ENCODE measurements at places on chromosomes 3 and 15.

DNA sequence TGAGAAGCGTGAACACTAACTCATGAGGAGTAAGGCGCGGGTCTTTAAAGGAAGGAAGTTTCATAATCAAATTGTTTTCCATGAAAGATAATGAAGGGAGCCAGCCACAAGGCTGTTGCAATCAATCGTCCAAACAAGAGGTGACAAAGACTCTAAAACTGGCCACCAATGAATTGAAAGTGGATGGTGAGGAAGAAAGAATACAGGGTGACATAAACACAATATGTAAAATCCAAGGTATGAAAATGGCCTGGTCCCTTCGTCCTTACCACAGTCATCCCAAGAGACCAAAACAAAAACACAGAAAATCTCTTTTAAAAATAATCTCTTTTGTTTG lies 12.0 kb downstream of the CD86 start:
- no peak for DNase-seq

DNA sequence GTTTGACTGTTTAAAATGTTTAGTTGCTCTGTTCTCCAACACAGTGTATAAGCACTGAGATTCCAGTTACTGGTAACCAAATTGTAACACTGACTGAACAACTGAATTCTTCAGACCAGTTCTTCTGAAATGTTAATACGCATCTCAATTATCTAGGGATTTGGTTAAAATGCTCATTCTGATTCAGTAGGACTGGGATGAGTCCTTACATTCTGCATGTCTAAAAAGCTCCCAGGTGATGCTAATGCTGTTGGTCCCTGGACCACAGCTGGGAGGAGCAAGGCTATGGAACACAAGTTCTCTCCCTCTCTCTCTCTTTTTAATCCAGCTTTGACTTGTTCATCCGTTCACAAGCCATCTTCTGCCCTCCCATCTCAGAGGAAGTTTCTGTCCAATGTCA lies 380.3 kb downstream of the MAGI1 start:
- DNase-seq, result no peak

- DNase-seq, result no peak
Observed at GRCh38 chr3:122247825-122248185, 64.3 kb downstream of the CASR start.

DNA sequence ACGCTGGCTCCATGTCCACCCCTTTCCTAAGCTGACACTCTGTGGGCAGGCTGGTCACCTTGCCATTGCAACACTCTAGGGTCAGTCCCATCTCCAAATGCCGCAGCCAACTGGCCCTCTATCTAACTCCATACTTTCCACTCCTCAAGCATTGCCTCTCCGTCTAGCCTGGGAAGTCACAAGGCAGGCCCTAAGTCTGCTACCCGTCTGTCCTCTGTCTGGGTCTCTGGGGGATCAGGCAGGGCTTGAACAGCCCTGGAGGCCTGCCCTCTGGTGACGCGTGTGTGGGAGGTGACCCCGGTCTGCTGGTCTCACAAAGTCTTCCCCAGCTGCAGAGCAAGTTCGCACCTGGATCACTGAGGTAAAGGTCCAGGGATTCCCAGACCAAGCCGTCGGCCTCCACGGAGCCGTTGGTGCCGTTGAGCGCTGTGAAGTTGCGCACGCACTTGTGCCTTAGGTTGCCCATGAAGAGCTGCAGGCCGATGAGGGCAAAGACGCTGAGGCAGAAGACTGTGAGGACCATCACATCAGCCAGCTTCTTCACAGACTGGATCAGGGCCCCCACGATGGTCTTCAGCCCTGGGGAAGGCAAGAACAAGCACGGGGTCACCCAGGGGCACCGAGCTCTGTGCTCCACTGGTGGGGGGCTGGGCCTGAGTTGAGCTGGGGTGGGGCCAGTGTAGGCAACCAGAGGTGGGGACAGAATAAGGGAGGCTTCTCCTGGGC lies 39.9 kb downstream of the SCN5A start:
- DNase-seq, result no peak

DNA sequence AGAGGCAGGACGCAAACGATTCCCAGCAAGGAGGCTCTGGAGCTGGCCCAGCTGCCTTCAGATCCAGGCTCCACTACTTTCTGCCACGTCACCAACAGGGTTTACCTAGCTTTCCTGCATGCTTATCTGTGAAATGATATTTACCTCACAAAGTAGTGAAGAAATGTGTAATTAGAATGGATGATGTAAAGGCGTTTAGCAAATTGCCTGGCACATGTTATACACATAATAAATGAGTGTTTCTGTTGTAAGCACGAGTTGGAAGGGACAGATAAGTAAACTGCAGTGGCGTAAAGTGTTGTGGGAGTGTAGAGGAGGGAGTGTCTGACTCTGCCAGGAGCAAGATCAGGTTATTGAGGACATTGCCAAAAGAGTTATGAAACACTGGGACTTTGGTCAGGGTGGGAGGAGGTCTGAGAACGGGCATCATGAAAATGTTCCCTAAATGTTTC lies 3.5 kb upstream of the CHAC1 start:
- DNase-seq, result no peak

GRCh38 chr3:100043271-100043670 lies 71.0 kb downstream of the FILIP1L start:
- DNase-seq, result no peak

- no peak for DNase-seq
Observed at GRCh38 chr3:160486459-160486869, 36.9 kb upstream of the TRIM59 start.

GRCh38 chr3:79086514-79086913 lies 681.3 kb downstream of the ROBO1 start:
- peak; percentile 20 for DNase-seq

- no peak for DNase-seq
Observed at GRCh38 chr15:25401501-25401900, 37.3 kb downstream of the UBE3A start.

DNA sequence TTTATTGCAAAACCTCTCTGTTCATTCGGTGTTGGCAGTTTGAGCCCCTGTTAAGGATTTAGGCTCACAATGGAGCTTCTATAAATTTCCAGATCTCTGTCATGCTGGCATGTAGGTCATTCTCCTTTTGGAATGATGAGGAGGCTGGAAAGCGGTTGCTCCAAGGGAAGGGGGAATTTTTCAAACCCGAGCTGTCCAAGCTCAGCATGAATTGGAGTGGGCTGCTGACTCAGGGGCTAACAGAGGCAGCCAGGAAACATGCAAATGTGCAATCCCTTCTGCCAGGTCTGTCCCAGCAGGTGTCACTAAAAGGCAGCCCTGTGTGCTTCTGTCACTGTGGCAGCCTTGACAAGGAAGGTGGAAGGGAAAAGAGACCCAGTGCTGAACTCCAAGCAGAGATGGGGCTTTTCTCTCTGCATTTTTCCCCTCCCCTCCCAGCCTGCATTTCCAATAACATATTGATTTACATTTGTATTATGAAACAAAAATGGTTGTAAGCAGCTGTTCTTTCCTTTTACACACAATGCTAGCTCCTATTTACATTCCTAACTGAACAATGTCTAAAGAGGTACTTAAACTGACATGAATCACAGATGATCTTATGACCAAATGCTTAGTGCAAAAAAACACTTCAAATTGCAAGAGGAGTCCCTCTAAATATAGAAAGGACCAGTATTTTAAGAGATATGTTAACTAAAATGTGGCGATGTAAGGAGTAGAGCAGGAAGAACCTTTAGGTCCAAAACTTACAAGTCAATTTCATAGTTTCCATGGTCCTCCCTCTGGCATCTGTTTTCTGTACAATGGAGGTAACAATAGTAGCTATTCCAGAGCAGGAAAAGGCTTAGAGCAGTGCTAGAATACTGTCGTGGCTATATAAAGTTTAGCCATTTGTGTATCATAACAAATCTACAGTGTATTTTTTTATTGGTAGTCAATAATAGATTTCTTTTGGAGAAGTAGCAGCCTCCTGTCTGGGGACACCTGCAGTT lies 84.5 kb upstream of the ATP10A start:
- no peak for DNase-seq

- no peak for DNase-seq
Observed at GRCh38 chr3:151144760-151145159, 58.3 kb downstream of the GPR171 start.

GRCh38 chr3:138188013-138188730 lies 1.1 kb downstream of the ARMC8 start:
- DNase-seq, result no peak

- DNase-seq, result no peak
Observed at GRCh38 chr15:85934691-85935090, 140.0 kb upstream of the KLHL25 start.

GRCh38 chr3:18425641-18426257 lies 610 bp upstream of the SATB1 start:
- peak; percentile 18 for DNase-seq

DNA sequence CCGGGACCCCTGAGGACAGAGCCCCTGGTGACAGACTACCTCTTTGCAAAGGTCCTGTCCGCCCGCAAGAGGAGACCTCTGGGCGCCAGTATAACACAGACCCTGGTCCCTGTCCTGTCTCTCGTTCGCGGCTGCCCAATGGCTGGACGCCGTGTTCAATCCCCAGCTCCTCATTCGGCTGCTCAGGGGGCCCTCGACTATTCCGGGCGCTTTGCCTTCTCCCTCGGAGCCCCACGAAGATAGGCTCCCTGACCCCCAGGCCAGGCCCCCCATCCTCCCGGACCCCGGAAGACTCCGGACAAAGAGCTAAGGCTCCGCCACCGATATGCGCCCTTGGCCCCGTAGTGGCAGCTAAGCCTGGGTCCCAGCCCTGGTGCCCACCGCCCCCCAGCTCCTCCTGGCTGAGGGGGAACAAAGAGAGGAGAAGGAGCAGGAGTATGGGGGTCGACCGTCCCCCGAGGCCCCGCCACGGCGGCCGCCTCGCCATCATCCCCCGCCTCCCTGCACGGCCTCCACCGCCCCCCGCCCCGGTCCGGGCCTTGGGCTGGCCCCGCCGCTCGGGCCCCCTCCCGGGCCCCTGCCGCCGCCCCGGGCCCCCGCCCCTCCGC lies 437 bp downstream of the CELSR3 start:
- no peak for DNase-seq

GRCh38 chr3:29318251-29318650 lies 37.4 kb downstream of the RBMS3 start:
- DNase-seq, result no peak

DNA sequence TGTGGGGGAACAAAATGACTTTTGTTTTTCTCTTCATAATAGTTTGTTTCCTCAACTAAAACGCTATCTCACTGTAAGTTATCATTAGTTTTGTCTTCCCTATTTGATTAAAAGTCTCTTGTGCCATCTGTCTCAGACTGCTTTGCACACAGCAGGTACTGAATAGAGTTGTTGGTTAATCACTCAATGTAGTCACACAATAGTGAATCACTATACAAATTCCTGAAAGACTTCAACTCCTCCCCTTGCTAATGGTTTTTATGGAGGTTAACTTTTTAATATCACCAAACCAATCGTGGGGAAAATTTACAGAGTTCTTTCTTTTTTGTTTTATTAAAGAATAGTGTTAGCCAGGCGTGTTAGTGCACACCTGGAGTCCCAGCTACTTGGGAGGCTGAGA lies 2.6 kb upstream of the NGLY1 start:
- no peak for DNase-seq

DNA sequence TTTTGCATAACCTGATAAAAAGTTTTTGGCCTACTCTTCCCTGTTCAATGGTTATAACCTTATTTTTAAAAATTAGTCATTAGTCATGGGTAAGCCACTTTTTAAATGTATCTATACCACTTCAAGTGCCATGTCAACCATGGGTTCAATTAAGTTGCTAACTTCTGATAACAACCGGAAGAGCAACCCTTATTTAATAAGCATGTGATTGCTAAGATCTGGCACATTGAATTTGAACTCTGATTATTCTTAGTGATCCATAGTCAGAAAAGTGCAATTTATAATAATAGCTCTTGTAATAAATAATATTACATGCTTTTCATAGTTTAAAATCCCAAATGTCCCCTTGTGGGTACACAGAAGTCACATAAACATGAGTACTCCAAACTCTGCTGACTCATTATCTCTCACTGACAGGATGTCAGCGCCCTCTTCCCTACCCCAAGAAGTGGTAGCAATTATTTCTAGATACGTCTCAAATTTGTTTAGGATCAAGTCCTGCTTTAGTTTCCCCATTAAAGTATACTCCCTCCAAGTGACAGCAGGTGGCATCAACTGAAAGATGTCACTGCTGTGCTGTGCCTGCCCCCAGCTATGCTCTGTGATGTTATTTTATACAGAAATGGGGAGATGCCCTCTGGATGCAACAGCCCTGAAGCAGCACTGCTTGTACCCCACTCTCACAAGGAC lies 18.6 kb downstream of the SAMD7 start:
- DNase-seq, result no peak

GRCh38 chr15:39124155-39124552 lies 456.7 kb upstream of the THBS1 start:
- DNase-seq, result no peak

DNA sequence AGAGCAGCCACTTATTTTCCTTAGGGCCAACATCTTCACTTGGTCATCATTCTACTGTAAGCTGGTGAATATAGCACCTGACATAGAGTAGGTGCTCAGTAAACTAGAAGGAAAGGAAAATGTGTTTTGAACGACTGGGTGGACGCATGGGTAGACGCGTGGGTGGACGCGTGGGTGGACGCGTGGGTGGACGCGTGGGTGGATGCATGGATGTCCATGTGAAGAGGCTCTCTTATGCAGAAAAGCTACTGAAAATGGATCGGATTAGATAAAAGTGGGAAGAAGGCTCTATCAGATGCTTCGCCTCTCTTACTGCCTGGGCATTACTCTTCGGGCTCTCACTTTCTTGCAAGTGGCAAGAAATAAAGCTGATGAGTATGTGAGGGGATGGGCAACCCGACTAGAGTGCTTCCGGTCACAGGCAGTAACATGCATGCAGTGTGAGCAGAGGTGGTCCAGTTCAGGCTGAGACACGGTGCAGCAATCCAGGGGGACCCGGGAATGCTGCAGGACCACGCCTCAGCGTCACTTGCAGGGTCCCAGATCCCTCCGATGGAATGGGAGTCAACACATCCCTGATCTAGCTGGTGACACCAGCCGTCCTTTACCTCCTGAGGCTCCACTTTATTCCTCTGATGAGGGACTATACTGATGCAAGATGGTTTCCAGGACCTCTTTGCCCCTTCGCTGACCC lies 138.0 kb upstream of the MEF2A start:
- DNase-seq, result peak; percentile 79

DNA sequence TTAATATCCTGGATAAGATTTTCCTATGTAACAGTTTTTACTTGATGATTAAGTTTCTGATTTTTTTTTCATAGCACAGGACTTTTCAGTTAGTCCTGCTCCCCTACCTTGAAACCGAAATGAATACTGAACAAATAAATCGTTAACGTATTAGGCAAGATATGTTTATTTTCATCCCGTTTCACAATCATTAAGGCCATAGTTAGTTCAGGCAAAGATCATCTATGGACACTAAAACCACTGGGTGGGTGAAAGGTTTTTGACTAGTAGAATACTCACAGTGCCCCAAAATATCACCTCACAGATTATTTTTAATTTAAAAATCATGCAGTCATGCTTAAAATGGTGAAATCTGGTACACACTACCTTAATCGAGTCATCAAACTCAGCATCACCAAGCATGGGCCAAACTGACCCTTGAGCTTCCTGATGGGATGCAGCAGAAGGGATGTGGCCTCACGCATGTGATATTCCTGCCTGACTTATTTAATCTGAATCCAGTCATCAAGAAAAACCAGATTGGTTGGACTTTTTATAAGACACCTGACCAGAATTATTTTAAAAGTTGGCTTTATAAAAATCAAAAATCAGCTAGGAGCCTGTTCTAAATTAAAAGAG lies 365.0 kb downstream of the LPP start:
- no peak for DNase-seq

GRCh38 chr3:193372783-193373182 lies 5.8 kb downstream of the ATP13A5 start:
- no peak for DNase-seq

GRCh38 chr15:77865701-77866100 lies 211.8 kb downstream of the TBC1D2B start:
- DNase-seq, result no peak

- DNase-seq, result no peak
Observed at GRCh38 chr3:78076379-78076778, 1036.5 kb downstream of the ROBO2 start.

All from lower leg skin (tissue), 4 donors.